ENCODE measurements at places on chromosomes 5 and 9. TPM values are rescaled to one million over a fixed set of nuclear protein-coding genes. Genes with fewer than 3 reads are reported as not detected.

The PPP6C gene
- total RNA-seq: 29.0 TPM

GRCh38 chr9:12554636-12555035, 138.5 kb upstream of the TYRP1 start:
- H3K4me1 ChIP-seq: no peaks in the 10 kb centered on the region
- no peak overlapping the region for H3K27ac ChIP-seq
- H3K36me3 ChIP-seq: no peaks in the 10 kb centered on the region
- DNase-seq: peak; percentile 70

The HRH2 gene
- 2.7 TPM for total RNA-seq

- no peaks in the 10 kb centered on the region for H3K36me3 ChIP-seq
- no peaks in the 10 kb centered on the region for H3K4me1 ChIP-seq
- DNase-seq: no peak
- H3K4me3 ChIP-seq: no peak overlapping the region
- H3K27me3 ChIP-seq: peaks cover 67% of the 10 kb centered on the region
Observed at GRCh38 chr5:149288436-149288835, 16.8 kb downstream of the AFAP1L1 start.

All from endodermal cell (in vitro differentiated cells).